ENCODE measurements at places on chromosomes 11 and 22.

DNA sequence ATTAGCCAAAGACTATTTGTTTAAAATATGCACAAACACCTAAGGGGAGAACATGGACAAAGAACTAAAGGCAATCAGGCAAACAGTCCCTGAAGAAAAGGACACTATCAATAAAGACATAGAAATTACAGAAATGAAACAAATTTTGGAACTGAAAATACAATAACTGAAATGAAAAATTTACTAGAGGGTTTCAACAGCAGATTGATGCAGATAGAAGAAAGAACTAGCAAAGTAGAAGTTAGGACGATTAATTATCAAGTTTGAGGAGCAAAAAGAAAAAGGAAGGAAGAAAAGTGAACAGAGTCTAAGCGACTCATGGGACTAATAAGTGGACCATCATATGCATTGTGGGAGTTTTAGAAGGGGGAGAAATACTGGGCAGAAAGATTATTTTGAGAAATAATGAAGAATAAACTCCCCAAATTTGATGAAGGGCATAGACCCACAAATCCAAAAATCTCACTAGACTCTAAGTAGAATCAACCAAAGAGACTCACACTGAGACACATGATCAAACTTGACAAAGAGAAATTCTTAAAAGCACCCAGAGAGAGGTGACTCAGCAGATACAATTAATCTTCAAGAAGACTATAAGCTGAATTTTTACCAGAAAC, 62.9 kb downstream of the JAM3 start:
- no peak for DNase-seq

- DNase-seq: no peak
Measured at GRCh38 chr11:116387641-116388040, 385.1 kb downstream of the BUD13 start.

- DNase-seq: no peak
Measured at GRCh38 chr11:85094795-85095194, 532.3 kb downstream of the DLG2 start.

DNA sequence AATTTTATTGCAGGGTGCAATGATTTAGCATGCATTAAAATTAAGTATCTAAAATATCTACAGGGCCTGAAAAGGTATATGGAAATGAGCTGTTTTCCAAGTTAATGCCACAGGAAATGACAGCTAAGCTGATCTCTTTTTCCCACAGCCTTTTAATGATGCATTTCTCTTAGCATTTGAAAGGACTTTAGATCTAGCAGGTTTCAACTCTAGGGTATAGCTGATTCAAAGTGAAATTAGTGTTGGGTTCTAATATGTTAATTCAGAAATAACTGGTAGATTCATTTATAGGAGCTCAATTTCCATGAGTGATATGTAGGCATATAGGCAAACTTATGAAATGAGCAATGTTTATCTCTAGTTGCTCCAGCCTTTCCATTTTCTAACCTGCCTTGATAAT, 274.2 kb downstream of the CASP12 start:
- DNase-seq: no peak

GRCh38 chr11:93767018-93767417, 17.1 kb upstream of the MED17 start:
- DNase-seq: no peak

DNA sequence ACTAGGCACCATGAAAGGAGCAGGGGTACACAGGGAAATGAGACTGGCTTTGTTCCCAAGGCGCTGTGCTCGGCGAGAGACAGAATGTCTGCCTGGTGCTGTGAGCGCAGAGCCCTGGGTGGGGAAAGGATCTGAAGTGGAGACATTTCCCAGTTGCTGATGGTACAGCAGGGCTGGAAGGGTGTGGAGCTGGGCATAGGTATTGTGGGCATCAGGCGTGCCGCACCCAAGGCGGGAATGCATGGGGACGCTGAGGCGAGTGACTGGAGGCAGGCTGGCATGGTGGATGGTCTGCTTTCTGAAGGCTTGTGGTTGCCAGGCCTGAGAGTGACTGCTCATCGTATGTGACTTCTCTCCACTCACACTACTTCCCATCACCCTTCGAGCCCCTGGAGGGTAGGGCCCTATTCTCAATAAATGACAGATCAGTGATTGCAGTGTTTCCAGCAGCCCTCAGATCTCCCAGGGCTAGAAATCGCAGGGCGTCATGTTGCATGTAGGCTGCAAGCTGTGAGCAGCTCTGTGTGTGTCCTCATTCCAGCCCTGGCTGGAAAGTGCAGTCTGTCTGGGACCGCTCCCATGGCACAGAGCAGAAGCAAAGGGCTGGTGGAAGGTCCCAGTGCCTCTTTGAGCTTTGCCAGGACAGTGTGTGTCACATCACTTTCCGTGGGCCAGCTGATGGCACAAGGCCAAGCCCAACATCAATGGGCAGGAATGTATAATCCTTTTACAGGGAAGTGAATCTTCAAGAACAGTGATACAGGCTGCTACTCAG, 67.7 kb downstream of the TBC1D22A start:
- no peak for DNase-seq

DNA sequence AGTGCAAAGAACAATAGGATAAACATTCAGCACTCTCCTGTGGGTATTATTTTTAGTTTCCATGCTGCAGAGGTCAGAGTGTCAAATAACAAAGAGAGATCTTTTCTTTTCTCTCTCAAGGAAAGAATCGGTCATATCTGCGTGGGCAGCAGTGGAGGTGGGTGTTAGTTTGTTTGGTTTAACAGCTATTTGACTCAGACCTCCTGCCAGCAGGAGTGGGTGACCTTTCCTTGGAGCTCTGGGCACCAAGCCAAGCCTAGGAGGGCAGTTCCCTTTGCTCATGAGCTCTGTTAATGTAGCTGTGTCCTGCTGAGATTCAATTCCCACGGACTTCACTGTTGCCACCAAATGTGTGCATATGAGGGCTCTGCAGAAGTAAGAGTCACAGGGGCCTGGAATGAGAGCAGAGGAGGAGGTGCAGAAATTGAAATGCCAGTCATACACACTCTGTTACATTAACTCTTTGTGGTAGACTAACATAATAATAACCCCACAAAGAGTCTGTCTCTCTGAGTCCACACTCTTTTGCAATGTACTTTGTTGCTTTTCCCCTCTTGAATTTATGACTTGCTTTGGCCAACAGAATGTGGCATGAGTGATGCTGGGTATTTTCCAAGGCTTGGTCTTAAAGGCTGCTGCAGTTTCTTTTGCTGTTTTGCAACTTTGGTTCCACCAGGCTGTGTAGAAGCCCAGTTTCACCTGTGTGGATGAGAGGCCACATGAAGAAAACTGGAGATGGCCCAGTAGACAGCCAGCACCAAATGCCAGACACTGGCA, 76.0 kb upstream of the GRK3 start:
- DNase-seq: no peak

- DNase-seq: no peak
Measured at GRCh38 chr11:13699041-13699440, 30.6 kb downstream of the FAR1 start.

DNA sequence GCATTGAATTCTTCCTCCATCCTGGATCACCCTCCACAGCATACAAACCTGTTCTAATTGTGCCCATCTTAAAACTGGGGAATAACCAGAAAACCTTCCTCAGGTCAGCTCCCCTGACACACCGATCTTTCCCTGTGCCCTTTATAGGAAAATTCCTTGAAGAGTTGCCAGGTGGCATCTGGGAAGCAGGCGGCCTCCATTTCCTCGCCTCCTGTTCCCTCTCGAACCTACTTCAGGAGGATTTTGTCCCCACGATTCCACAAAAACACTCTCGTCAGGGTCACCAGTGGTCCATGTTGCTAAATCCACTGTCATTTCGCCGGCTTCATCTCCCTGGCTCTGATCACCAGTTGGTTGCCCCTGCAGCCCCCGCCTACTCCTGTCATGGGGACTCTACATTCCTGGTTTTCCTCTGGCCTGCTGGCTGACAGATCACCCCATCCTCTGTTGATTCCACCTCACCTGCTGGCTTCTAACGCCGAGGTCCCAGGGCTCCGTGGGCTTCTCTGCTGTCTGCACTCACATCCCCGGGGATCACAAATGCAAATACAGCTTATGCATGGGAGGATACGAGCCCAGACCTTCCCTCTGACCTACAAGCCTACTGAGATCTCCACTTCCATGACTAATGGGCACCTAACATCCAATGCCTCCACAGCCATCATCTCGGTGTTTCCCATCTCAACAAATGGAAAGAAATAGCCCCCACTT, 92.5 kb upstream of the PRDM11 start:
- no peak for DNase-seq

DNA sequence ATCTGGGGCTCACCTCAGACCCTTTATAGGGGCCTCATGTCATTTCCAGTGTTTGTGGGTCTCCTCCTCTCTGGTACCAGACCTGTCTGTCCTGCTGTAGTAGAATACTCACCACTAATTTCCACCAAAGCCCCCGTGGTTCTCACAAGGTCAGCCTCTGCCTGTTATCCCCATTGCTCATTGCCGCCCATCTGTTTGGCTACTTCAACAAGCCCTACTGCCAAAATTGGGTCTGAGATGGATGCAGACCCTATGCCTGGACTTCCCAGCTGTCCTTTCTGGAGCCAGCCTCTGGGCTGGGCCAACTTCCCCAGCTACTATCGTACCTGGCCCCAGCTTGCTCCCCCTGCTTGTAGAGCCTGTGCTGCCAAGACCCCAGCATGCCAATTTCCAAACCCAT, 152.1 kb upstream of the ISX start:
- no peak for DNase-seq

GRCh38 chr11:27358296-27358695, 4.7 kb downstream of the CCDC34 start:
- DNase-seq: no peak

DNA sequence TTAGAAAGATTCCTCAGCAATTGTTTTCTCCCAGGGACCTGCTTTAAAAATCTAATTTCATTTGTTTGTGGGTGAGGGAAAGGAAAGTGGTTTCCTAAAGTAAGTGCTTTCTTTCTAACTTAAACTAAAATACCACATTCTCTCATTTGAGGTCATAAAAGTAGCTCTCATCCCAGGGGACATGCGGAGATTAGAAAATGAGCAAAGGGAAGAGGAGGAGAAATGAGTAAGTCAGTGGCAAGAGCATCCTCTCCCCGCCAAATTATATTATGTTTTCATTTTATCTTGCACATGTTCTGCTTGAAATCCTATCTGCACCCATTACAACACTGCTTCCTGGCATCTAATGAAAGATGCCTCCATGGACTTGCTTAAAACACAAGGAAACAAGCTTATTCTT, 191.4 kb downstream of the ARHGAP42 start:
- no peak for DNase-seq

DNA sequence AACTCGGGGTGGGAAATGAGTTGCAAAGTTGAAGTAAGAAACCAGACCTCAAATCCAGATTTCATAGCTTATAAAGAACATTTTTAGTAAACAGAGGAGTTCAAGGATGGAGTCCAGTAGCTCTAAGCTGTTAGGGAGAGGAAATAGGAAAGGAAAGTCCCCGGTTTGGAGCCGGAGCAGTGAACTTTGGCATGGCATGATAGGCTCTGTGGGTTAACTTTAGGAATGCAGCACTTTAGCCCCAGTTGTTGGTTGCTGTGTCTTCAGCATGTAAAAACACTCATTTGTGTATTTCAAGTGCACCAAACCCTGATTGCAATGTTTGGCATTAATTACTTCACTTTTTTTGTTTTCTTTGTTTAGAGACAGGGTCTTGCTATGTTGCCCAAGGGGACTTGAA, 8.6 kb upstream of the PIK3IP1 start:
- no peak for DNase-seq

- no peak for DNase-seq
Measured at GRCh38 chr22:45455212-45455611, 41.7 kb downstream of the RIBC2 start.

DNA sequence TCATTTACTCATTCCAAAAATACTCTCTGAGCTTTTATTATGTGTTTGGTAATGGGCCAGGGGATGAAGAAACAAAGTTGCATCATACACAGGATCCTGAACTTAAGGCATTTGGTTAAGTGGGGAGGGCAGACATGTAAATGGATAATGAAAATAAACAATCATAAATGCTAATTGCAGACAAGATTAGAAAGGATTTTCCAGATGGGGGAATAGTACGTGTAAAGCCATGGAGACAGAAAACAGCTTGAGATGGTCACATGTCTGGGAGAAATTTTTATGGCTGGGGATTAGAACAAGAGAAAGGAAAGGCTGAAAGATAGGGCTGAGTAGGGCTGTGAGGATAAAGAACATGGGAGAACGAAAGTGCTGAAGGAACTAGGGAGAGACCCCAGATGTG, 534.3 kb upstream of the LARGE1 start:
- no peak for DNase-seq
